ENCODE measurements at places on chromosomes 2 and 18.

GRCh38 chr18:36247036-36247435 is 50.5 kb upstream of the FHOD3 start:
- no peak for DNase-seq

DNA sequence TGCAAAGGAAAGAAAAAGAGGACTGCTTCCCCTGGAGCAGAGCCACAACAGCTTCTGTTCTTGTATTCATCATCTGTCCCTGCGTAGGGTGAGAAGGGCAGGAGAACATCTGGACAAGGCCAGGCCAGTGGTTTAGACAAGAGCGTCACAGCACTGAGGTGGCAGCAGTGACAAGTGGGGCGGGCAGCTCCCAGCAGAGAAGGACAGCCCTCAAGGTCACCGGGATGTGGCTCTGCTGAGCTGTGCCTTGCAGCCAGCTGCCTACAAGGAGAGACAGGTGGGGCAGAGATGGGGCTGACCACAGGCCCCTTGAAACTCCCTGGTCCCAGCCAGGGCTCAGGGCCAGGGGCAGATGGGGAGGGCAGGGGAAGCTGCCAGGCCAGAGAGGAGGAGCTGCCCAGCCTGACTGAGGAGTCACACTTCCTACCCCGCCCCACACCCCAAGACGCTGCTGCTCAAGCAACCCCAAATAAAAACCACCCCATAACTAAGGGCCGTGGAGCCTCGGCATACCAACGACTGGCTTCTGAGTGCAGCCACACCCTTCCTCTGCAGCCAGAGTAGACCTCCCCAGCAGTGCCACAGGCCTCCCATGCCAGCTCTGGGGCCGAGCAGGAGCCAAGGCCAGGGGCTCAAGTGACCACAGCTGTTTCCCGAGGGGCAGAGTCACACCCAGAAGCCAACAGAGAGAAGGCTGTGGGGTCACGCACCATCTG is 5.4 kb downstream of the RAB11FIP5 start:
- DNase-seq = no peak

DNA sequence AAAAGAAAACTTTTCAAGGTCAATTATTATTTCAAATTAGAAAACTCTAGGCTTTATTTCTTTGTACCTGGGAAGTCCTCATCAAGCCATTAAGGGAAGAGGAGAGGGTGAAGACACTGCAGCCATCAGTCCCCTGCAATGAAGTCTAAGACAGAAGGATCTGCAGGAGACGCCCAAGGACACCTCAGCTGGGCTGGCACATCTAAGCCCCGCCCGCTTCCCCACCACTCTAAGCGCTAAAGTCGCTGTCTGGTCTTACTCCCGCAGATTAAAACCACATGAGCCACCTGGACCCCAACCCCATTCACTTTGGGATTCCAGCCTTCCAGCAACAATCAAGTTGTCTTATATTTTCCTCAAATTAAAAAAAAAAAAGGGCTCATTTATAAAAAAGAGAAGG is 104.4 kb downstream of the AFF3 start:
- no peak for DNase-seq

DNA sequence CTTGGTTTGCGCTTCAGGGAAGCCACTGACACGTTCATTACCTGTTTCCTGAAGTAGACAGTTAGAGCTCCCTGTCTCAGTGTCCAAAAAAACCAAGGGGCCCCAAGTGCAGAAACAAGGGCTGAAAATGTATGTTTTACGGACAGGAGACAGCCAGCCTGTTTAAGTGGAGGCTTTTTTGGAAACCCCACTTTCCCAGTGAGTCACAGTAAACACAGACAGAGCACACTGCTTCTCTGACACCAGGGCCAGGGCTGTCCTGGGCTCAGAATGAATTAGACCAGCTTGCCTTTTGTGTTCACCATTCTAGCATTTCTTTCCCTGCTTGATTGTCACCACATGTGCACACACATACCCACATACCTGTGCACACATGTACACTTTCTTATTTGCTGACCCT is 128.6 kb downstream of the SH3RF3 start:
- DNase-seq = no peak

- no peak for DNase-seq
These were observed 86.2 kb downstream of the NPAS2 start for GRCh38 chr2:100906131-100906530.

DNA sequence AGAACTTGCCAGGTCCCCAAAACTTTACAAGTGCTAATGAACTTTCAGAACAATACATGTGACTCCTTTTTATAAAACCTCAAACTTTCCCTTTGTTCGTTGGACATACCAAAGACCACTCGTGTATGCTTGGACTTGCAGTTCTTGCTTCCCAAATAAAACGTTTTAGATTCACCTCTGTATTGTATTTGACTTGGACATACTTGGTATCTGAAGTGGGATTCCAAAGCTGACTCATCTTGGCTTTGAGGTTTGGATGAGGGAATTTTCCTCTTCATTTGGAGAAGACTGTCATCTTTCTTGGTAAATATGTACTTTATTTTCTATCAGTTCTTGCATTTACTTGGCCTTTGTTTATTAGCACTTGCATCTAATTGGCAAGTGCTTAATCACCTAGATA is 8.0 kb upstream of the CYB5A start:
- no peak for DNase-seq

GRCh38 chr18:47728921-47729320 is 201.5 kb downstream of the SMAD2 start:
- DNase-seq = no peak

DNA sequence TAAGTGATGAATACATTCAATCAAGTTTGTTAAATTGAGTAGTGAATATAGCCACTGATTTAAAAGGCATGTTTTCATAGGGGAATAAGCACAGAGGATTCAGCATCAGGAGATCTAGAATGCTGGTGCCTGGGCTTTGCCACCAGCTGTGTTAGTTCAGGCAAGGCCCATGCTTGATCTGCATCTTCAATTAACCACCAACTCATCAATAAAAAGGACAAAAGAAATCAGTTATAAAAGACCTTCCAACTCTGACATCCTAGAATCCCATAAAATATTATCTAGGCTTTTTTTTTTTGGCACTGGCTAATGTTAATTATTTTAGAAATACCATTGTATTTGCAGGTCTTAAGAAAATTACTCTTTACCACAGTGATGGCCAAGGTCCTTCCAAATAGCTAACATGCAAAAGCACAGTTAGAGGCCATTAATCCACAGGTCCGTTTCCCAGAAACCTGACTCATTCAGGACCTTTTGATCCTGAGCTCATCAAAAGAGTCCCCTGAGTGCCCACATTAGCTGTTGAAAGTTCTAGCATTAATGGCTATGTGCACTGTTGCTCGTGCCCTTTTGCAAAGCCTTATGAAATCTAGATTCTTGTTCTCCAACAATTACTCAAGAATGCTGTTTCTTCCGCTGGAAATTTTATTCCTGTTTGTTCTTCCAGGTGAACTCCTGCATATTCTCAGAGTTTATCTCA is 170.0 kb downstream of the CYRIA start:
- no peak for DNase-seq

- DNase-seq = no peak
These were observed 23.8 kb downstream of the HK2 start for GRCh38 chr2:74857725-74858124.

- no peak for DNase-seq
These were observed 39.4 kb upstream of the ZNF397 start for GRCh38 chr18:35201256-35201931.

- DNase-seq = no peak
These were observed 94.6 kb downstream of the CDC42EP3 start for GRCh38 chr2:37576831-37577230.

GRCh38 chr2:176140513-176141317 is 10.6 kb upstream of the HOXD4 start:
- no peak for DNase-seq

DNA sequence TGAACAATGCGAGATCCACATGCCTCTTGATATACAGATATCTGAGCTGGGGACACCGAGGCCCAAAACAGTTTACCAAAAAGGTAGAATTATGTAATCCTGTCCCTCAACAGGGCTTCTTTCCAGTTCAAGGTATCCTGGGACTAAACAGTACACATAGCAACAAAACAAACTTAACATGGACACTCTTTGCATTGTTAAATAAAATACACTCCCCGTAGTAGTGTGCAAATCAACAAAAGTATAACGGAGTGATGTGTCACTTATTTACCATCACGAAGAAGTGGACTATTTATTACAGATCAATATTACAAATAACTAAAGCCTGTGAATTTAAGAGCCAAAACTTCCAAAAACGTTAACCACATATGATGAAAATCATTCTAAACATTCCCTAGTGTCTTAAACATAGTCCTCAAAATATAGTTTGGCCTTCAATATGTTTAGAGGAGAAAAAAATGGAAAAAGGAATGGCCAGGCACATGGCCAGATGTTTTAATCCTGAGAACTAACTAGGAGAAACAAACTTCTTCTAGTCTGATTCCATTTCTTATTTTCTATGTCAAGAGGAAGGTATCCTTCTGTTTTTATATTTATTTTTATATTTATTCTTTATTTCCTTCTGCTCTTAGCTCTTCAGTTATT is 377.5 kb downstream of the OSR1 start:
- no peak for DNase-seq

- peak; percentile 2 for DNase-seq
These were observed 56.5 kb downstream of the EMX1 start for GRCh38 chr2:72973566-72974435.

- no peak for DNase-seq
These were observed 158.9 kb downstream of the ATAD2B start for GRCh38 chr2:23767876-23768621.

DNA sequence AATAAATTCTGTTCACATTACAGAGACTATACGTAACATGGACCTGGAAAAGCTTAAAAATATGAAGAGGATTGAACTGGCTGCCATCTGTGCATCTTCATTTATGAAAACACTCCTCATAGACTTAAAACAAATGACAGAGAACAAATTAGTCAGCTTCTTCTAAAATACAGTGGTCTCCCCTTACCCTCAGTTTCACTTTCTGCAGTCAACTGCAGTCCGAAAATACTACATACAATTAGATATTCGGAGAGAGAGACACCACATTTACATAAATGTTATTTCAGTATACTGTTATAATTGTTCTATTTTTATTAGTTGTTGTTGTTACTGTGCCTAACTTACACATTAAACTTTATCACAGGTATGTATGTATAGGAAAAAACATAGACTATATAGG is 6.5 kb downstream of the RNF103 start:
- no peak for DNase-seq

DNA sequence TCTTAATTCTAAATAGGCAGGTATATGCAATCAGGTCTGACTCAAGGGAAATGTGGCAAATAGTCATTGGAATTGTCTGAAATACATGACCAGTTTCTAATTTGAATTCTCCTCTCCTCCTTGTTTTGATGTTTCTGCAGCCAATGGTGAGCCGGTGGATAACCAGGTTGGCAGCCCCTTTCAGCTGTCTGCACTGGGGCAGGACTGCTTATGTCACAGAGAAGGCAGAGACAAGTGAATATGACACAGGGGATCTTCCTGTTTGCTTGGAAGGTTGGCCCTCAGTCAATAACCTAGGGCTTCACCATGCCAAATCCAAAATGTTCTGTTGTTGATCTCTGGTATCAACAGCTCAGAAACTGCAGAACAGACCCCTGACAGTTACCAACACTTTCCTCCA is 12.1 kb downstream of the MYT1L start:
- DNase-seq = no peak

DNA sequence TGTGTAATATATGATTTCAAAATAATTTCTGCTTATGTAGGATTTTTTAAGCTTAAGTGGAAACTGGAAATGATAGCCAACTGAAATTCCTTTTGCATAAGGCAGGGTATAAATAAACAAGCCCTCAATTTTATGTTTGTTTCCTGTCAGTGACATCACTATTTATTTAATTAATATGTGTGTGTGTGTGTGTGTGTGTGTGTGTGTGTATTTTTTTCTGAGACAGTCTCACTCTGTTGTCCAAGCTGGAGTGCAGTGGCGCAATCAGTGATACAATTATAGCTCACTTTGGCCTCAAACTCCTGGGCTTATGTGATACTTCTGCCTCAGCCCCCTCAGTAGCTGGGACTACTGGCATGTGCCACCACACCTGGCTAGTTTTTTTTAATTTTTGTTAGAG is 29.3 kb upstream of the CYP20A1 start:
- no peak for DNase-seq

GRCh38 chr2:235728800-235729556 is 235.1 kb downstream of the AGAP1 start:
- no peak for DNase-seq

DNA sequence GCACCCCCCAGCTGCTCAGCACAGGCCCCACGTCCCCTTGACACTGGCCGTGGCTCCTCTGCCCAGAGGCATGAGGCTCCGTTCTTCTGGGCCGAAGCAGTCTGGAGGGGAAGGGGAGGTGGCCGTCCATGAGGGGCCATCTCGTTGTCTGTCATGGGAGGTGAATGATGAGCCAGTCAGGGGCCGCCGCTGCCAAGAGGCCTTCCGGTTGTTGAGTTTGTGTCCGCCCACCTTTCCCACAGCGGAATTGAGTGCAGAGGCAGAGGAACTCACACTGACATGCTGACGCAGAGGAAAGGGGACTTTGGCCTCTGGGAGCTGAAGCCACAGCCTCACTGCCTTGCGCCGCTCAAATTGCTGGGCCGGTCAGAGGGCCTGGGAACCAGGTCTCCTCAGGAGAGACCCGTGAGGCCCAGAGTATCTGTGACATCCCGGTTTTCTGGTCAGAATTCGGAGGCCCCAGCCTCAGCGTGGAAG is 268.4 kb downstream of the ATAD2B start:
- no peak for DNase-seq

DNA sequence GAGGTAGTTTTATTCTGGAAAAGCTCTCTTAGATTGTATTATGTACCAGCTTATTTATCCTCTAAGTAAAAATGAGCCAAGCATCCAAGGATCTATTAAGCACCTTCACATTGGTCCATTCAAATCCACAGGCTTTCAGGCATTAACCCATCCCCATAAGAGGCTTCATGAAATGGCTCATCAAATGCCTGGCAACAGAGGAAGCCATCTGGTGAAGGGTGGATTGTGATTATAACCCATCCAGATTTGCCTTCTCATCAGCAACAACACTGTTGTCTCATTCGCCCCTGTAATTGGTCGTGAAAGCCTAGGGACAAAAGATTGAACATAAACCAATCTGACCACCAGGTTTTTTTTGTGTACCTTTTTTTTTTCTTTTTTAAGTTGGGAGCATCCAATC is 134.3 kb upstream of the TACR1 start:
- no peak for DNase-seq

DNA sequence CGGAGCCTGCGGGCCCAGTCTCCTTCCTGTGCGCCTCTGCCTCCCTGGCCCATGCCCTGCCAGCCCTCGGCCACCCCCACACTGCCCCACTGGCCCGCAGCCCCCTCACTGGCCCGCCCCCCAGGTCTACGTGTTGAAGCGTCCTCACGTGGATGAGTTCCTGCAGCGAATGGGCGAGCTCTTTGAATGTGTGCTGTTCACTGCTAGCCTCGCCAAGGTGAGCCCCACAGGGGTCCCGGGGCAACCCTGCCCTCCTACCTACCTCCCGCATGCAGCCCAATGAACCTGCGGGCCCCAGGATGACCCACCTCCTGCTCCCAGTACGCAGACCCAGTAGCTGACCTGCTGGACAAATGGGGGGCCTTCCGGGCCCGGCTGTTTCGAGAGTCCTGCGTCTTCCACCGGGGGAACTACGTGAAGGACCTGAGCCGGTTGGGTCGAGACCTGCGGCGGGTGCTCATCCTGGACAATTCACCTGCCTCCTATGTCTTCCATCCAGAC is 3.3 kb downstream of the CTDSP1 start:
- no peak for DNase-seq
